ENCODE measurements at places on chromosomes 6 and 20.

- DNase-seq = no peak
These were observed 6.4 kb downstream of the FYN start for GRCh38 chr6:111866857-111867256.

DNA sequence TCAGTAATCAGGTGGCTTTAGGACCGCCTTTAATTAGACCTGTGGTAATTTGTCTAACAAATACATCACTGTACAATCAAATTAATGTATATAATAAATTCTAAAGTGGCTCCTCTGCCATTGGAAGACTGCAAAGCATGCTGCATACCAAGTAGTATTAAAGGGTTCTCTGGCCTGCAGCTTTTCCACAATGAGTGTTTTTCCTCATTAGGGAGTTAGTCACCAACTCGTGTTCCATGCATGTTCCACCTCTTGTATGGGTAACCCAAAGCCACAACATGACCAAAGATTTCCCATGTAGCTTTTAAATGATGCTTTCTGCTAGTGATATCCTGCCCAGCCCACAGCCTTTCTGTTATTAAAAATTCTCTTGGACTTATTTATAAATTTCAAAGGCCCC lies 218.7 kb downstream of the FUT9 start:
- no peak for DNase-seq

- no peak for DNase-seq
These were observed 11.4 kb upstream of the SSTR4 start for GRCh38 chr20:23023621-23024177.

DNA sequence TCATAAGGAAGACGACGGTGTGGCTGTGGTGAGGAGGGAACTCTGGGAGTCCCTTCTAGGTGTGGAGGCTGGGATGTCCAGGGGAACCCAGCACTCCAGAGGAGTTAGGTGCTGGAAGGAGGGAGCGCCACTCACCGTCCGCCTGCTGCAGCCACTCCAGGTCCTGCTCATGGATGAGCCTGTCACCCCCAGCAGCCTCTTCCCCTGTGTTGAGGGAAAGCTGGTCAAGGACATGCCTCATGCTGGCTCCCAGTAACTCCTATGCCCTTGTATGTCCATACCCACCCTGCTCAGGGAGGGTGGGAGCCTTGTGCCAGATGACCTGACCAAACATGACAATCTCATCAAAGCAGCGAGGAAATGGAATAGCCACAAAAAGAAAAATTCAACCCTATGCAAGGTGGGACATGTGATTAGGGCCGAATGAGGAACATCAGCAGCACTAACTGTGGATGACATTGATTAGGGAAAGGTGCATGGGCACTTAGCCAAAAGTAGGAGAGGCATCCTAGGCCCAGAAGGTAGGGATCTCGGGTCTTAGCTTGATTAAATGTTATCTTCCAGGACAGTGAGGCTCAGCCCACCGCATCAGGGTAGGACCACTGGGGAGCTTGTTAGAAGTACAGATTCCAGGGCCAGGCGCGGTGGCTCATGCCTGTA lies 3.0 kb downstream of the DNPH1 start:
- DNase-seq = no peak

DNA sequence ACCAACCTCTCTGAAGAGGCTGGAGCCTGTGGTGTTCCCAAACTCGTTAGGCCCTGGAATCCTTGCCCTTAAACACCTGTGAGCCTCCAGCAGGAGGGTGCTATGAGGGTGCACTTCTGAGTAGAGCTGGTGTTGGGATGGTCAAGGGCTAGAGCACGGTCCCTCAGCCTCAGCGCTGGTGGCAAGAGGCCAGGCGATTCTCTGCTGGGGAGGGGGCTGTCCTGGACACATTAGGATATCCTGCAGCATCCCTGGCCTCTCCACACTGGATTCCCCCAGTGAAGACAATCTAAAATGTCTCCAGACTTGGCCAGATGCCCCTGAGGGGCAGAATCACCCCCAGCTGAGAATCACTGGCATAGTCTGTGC lies 157.8 kb downstream of the SYCP2 start:
- DNase-seq = peak; percentile 33

- DNase-seq = no peak
These were observed 17.1 kb upstream of the ASF1A start for GRCh38 chr6:118876814-118877213.

DNA sequence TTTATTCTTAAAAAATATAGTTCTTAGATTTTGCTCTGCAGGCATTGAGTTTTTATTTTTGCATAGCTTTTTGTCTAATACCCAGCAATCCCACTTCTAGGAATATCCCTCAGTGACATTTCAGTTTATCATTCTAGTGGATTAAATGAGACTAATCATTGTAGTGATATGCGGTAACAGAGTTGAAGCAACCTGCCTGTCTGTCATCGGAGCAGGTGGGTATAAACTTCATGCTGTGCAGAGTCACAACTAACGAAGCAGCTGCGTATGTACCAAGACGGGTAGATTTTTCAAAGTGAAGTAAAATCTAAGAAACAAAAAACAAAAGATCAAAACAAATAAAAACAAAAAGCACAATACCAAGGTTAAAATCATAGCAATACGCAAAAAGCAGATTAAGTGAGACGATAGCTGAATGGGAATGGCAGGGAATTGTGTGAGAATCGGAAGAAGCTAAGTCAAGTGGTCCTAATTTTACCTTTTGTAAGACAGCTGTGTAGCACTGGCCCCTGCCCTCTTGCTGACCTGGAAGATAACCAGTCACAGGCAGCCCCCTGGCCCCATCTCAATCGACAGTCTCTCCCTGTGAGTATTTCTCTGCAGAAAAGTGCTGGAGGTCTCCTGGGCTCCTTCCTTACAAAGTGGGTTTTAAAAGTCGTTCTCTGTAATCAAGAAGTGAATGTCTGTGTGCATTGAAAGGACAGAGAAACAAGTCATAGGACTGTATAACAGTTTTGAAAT lies 169.2 kb downstream of the OR2B2 start:
- no peak for DNase-seq

DNA sequence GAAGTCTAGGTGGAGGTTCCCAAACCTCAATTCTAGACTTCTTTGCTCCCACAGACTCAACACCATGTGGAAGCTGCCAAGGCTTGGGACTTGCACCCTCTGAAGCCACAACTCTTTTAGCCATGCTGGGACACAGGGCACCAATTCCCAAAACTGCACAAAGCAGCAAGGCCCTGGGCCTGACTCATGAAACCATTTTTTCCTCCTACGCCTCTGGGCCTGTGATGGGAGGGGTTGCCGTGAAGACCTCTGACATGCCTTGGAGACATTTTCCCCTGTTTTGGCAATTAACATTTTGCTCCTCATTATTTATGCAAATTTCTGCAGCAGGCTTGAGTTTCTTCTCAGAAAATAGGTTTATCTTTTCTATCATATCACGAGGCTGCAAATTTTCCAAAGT lies 355.4 kb upstream of the RUNX2 start:
- no peak for DNase-seq

DNA sequence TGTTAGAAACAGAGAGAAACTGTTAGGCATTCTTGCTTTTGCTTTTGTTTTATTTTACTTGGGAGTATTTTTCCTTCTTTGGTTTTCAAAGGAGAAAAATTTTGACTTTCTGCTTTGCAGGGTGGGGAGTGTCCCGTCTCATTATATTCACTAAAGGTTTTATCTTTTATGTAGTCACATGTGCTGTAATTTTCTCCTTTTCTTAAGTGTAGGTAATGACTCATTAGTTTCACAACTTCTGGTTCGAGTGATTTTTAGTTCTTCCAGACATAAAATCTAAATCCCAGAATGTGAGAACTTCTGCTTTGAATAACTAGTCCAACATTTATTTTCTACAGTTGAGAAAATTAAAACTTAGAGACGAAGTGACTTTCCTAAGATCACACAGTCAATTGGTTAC lies 37.7 kb downstream of the ADGRF1 start:
- no peak for DNase-seq

GRCh38 chr6:109118337-109118736 lies 23.0 kb downstream of the CEP57L1 start:
- no peak for DNase-seq

DNA sequence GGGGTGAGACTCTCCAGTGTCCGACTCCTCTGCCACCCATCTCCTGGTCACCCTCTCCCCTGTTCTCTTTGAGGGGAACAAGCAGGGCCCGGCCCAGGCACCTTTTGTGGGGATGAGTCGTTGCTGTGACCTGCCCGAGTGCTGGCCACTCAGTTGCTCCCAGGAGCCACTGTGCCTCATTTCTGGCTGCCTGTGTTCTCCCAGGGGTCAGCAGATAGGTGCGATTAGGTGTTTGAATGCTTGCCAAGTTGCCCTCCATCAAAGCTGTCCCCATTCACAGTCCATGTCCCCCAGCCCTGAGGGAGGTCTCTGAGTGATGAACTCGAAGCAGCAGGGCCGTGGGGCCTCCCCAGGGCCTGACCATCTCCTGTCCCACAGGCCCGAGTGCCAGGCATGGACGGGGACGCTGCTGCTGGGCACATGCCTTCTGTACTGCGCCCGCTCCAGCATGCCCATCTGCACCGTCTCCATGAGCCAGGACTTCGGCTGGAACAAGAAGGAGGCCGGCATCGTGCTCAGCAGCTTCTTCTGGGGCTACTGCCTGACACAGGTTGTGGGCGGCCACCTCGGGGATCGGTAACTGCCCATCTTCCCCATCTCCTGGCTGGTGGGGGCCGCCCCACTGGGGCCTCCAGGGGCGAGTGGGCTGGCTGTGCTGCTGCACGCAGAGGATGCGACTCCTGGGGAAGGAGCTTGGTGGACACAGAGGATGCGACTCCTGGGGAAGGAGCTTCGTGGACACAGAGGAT lies 4.1 kb downstream of the SLC17A9 start:
- DNase-seq = no peak

DNA sequence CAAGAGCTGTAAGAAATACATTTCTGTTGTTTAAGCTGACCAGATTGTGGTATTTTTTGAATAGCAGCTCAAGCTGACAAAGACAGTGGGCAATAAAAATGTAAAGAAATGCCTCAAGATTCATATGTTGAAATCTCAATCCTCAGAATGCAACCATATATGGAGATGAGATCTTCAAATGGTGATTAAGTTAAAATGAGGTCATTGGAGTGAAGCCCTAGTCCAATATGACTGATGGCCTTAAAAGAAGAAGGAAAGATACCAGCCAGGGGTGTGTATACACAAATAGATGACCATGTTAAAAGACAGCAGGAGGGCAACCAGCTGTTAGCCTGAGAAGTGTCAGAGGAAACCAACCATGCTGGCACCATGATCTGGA lies 7.1 kb upstream of the DDO start:
- no peak for DNase-seq

DNA sequence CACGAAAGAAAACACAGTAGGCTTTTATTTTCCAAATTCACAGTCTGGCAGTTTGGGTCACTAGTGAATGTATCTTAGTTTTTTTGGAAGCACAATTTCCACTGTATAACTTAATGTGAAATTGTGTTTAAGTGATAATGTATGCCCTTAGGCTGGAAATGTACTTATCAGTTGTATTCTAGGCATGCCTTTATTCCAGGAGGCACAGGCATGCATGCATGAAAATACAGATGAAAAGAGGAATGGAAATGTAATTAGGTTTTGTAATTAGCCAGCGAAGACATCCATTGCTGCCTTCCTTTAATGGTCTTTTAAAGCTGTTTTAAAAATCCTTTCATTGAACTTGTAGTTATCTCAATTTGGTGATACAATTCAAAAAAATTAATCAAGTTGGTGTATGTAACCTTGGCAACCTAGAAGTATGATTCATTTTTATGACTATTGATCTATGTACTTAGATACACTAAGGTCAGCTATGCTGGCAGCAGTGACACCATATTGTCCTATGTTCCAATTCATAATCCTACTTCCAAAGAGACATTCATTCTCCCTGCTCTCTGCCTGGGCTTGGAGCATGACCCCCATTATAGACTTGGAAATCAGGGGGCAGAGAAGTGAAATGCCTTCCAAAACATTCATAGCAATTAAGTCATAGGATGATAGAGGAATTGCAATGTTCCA lies 73.1 kb downstream of the SNAP25 start:
- DNase-seq = no peak

- no peak for DNase-seq
These were observed 11.7 kb downstream of the MMP24 start for GRCh38 chr20:35238170-35238569.

GRCh38 chr6:138765896-138766655 lies 7.5 kb upstream of the CCDC28A start:
- no peak for DNase-seq

GRCh38 chr6:41822021-41822420 lies 34.5 kb downstream of the TOMM6 start:
- no peak for DNase-seq

GRCh38 chr6:39490108-39490507 lies 167.6 kb upstream of the KCNK16 start:
- DNase-seq = no peak

GRCh38 chr20:44988631-44989171 lies 22.4 kb downstream of the STK4 start:
- no peak for DNase-seq

- no peak for DNase-seq
These were observed 15.5 kb upstream of the BMP7 start for GRCh38 chr20:57281900-57282299.

- no peak for DNase-seq
These were observed 8.0 kb downstream of the TRIM10 start for GRCh38 chr6:30152910-30153610.

DNA sequence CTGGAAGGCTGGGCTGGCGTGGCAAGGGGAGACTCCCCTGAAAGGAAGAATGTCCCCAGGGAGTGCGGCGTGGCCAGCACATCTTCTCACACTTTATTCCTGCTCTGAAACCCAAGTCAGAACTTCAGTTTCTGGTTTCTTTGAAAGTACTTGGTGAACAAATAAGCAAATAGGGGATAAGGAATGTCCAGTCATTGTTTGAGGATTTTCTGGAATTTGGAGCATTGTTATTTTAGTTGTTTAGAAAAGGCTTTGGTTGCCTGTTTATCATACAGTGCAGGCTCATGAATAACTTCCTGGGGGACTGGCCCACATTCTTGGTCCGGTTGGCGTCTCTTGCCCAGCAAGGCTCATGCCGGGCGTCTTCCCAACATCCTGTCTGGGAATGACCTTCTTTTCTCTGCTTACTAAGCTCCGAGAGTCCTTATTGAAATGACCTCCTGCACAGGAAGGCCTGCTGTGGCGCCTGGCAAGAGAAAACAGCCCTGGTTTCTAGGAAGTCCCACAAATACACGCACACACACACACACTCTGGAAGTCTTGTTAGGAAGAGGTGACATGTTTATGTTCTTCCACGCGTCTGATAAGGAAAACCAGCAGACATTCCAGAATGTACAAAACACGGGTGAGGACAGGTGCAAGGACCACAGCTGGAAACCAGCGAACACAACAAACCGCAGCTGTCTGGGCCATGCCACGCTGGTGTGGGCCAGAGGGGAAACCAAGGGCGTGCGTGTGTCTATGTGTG lies 71.9 kb downstream of the TMEM170B start:
- no peak for DNase-seq

GRCh38 chr6:78989191-78989590 lies 88.9 kb downstream of the PHIP start:
- no peak for DNase-seq

GRCh38 chr6:32974541-32975308 lies 6.3 kb downstream of the BRD2 start:
- no peak for DNase-seq
